ENCODE measurements at places on chromosomes 11 and 22. TPM values are rescaled to one million over a fixed set of nuclear protein-coding genes. Genes with fewer than 3 reads are reported as not detected.

Gene RBM4B
- 14.7 TPM for total RNA-seq

Gene GPHA2
- not detected for total RNA-seq

DNA sequence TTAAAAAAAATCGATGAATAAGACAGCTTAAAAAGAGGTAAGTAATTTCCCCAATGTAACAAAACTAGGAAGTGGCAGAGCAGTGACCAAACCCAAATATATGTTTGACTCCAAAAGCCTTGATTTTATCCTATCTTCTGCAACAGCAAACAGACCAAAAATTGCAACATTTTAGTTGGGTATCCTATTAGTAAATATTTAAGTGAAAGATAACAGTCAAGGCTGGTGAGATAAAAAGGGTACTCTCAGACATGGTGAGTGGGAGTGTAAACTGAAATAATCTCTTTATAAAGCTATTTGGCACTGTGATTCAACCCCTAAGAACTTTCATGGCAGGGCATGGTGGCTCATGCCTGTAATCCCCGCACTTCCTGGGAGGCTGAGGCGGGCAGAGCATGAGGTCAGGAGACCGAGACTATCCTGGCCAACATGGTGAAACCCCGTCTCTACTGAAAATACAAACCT is 1.9 kb upstream of the RDX start:
- no peak overlapping the region for H3K4me3 ChIP-seq
- H3K36me3 ChIP-seq = peaks cover 6% of the 10 kb centered on the region
- peaks cover 2% of the 10 kb centered on the region for H3K27me3 ChIP-seq
- DNase-seq = no peak

Gene PHF21B
- total RNA-seq = 0.84 TPM

Gene MS4A18
- total RNA-seq = not detected

- no peak for DNase-seq
- no peaks in the 10 kb centered on the region for H3K36me3 ChIP-seq
- H3K27ac ChIP-seq = no peak overlapping the region
- no peak overlapping the region for H3K4me3 ChIP-seq
- peaks cover 40% of the 10 kb centered on the region for H3K4me1 ChIP-seq
These were observed 34.7 kb upstream of the MYH9 start for GRCh38 chr22:36422287-36423014.

GRCh38 chr11:33533386-33534052 is 167.1 kb downstream of the C11orf91 start:
- H3K4me3 ChIP-seq = no peak overlapping the region
- no peaks in the 10 kb centered on the region for H3K4me1 ChIP-seq
- no peak for DNase-seq
- H3K36me3 ChIP-seq = no peaks in the 10 kb centered on the region

DNA sequence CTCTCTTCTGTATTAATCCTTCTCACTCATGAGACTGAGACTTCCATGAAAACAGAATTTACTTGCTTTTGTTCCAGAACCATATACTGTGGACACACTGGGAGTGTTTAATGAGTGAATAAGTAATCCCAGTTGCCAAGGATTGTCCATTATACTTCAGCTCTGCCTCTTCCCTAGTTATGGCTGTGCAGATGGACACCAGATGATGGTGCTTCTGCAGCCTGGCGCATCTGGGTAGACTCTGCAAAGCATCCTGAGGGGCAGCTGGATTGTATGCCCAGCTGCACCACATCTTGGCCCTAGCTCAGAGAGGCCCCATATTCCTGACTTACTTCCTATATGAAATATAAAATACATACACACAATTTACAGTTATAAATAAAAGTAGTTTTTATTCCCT is 43.5 kb downstream of the DBX1 start:
- no peak for DNase-seq
- no peaks in the 10 kb centered on the region for H3K36me3 ChIP-seq
- H3K27me3 ChIP-seq = peaks cover 19% of the 10 kb centered on the region
- H3K4me1 ChIP-seq = no peaks in the 10 kb centered on the region

DNA sequence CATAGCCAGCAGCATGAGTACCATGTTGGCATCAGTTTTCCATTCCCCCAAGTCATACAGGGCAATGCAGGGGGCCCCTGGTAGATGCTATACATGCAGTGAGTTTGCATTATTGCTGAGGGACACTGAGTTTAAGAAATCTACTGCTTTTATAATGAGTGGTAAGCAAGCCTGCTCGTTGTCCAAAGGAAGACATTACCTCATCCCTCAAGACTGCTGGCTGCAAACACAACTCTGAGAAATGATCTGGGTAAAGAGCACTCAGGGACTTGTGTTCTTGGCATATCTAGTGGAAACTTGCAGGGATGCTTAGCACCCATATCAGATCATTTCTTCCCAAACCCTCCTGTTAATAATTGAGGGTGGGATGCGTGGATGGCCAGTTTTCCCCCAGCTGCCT is 77.9 kb downstream of the CWC15 start:
- no peaks in the 10 kb centered on the region for H3K36me3 ChIP-seq
- no peak overlapping the region for H3K4me3 ChIP-seq
- no peaks in the 10 kb centered on the region for H3K4me1 ChIP-seq
- no peak overlapping the region for H3K27ac ChIP-seq
- DNase-seq = no peak

All from activated CD8-positive, alpha-beta memory T cell treated with anti-CD3 and anti-CD28 coated beads, Interleukin-2, amount 10 ng/mL, durations not matched to agents 7 days and 5 days (primary cell).